ENCODE measurements at places on chromosomes 3 and 15.

DNA sequence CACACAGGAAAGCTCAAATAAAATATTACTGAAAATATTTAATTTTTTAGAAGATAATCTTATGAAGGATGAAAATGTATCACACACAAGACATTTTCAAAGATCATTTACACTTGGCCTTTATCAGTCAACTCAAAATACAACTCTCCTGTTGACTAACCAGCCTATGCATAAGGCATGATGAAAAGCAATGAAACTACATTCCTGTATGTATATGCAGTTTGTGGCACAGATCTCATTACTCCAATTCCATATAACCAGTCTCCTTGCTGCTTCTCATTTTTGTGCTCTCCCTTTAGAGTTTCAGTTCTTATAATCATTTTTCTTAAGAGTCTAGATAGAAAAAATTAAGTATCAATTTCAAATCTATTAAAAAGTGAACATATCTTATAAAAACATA lies 25.8 kb downstream of the AQR start:
- ATAC-seq: no peak

DNA sequence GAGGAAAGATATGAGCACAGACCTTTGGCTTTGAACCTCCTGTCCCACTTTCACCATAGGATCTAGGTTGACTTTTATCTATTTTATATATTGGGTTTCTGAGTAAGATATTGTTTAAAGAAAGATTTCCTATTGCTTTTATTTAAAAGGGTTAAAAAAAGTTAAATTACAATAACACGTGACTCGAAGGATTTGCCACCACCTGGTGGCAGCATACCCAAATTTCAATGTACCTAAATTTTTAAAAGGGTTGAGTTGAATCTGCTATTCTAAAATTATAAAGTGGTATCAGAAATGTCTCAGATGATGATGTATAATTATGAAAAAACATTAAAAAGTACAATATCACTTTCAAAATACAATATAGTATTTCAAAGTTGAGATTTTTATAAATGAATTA lies 368.4 kb downstream of the MECOM start:
- no peak for ATAC-seq

DNA sequence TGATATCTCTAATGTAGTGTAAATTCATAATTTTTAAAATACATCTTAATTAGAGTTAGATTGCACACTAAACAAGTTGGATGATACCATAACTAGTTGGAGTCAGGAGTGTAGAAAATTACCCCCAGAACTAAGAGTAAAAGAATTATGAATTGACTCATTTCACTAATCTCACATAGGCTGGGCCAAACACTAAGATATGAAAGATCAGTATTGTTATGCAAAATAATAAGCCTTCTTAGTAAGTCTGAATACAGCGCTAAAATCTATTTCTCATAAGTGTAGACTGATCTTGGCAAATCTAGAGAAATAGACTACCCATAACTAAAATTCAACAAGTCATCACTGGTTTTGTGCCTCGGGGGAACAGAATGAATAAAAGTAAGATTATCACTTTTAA lies 979.0 kb downstream of the ROBO1 start:
- no peak for ATAC-seq

DNA sequence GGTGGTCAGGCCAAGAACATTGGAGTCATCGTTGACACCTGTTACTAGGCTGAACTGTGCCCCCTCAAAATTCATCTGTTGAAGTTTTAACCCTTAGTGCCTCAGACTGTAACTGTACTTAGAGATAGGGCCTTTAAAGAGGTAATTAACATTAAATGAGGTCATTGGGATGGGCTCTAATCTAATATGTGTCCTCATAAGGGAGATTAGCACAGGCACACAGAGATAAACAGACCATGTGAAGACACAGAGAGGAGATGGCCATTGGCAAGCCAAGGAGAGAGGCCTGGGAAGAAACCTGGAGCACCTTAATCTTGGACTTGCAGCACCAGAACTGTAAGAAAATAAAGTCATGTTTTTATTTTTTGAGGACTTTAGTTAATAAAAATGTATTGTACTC lies 59.6 kb downstream of the PLCL2 start:
- ATAC-seq: no peak

DNA sequence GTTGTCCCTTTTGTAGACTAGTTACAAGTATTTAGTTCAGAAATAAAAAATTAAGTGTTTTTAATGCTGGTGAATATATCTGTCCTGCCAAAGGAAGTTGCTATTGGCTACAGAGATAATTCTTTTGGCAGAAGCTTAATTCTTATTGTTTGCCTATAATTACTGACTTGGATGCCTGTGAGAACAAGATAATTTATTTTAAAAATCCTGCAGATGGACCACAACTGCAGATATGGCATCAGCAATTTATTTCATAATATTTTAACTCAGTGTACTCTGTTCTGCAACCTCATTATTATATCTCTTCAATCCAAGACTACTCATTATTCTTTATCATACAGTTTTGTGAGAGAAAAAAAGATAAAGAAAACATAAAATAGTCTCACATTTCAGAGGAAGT lies 789.8 kb downstream of the NAALADL2 start:
- ATAC-seq: no peak

DNA sequence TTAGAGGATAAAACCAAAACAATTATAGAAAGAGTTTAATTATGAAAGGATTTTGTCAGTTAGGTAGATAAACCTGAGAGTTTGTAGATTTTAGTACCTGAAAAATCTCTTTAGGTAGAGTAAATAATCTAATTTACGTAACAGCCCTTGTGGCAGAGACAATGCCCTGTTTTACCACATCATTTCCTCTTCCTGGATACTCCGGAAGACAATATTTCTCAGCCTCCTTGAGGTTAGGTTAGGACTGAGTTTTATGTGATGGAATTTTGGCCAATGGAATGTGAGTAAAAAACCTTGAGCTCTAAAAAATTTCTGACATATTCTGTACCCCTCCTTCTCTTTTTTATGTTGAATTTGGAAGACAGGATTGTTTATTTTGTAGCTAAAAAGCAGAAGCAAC lies 50.7 kb upstream of the TPRG1 start:
- ATAC-seq: no peak
